HT1080 (cell line): ENCODE measurements at places on chromosomes 7 and 10.

- DNase-seq: no peak
Measured at GRCh38 chr7:78203042-78203720, 404.6 kb downstream of the PHTF2 start.

GRCh38 chr7:90818341-90818740 lies 222.2 kb downstream of the CDK14 start:
- DNase-seq: no peak

DNA sequence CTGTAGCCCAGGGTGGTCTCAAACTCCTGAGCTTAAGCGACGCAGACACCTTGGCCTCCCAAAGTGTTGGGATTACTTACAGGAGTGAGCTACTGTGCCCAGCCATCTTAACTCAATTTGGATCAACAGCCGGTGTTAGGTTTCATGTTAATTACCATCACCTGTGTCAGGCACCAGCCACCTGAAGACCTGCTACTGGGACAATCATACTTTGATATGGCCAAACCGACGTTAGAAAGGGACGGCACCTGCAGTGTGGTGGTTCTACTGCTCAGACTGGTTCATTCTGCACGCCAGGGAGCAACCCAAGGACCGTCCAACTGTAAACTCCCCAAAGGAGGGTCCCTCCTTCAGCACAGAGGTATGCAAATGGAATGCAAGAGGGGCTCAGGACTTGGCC lies 74.2 kb upstream of the CYTH3 start:
- no peak for DNase-seq

GRCh38 chr10:126094537-126094936 lies 198.2 kb downstream of the FANK1 start:
- DNase-seq: no peak

- DNase-seq: peak; percentile 8
Measured at GRCh38 chr10:987620-987869, 689 bp upstream of the GTPBP4 start.

DNA sequence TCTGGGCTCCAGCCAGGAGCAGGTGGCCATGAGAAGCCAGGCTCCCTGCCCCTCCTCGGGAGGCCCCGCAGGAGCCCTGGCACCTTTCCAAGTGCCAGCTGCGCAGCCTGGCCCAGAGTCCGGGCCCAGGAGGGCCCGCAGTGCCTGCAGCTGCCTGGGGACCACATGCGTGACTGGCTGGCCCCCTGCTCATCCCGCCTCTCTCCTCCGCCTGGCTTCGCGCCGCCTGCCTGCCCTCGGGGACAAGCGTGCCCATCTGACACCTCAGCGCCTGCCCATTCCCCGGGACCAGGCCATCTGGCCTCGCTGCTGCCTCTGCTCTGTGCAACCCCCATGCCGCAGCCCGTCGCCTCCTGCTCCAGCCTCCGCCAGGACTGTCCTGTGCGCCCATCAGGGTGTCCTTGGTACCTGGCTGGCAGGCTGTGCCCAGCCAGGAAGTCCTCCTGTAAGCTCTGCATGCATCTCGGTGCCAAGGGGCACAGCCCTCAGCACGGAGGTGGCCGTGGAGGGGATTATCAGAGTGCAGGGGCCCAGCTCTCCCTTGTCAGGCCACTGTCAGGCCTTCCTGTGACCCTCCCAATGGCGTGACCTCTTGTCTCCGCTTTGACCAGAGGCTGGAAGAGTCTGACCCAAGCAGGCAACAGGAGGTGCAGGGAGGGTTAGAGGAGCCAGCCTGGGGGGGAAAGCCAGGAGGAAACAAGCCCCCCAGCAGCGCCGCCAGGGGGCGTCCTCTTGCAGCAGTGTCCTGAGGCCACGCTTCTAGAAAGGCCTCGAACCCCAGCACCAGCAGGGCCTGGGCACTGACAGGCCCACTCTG lies 50.5 kb downstream of the TMEM209 start:
- DNase-seq: no peak

- DNase-seq: no peak
Measured at GRCh38 chr7:130884437-130885417, 150.7 kb upstream of the KLF14 start.

- no peak for DNase-seq
Measured at GRCh38 chr10:22619101-22619500, 95.3 kb downstream of the PIP4K2A start.

GRCh38 chr7:93374345-93374940 lies 142.3 kb downstream of the VPS50 start:
- DNase-seq: peak; percentile 27

- DNase-seq: no peak
Measured at GRCh38 chr10:6995341-6995740, 415.3 kb upstream of the PRKCQ start.

DNA sequence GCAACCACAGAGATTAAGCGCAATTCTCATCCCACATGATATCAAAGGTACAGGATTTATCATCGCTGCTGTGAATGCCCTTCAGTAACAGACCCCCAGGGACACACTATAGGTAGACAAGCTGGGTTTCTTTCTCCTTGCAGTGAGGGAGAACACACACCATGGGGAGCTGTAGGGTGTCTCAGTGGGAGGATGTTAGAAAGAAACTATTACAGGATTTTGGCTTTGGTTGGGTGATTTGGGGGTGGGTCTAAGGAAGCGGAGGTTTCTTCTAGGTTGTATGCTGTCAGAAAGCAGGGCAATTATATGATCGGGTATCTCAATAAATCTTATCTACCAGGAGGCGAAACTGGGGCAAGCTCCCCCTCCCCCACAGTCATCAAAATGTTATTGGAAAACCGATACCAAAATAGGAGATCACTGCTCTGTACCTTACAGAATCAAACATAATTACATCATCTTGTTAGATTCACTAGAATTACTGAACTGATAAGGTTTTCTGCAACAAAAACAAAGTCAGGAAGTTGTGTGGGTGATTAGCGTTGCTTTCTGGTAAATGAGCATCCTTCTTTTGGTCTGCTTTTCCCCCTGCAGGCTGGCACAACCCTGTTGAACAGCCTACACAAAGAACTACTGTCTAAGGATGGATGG lies 209.7 kb downstream of the TEX36 start:
- DNase-seq: no peak

- no peak for DNase-seq
Measured at GRCh38 chr10:130513686-130514476, 377.7 kb downstream of the GLRX3 start.

DNA sequence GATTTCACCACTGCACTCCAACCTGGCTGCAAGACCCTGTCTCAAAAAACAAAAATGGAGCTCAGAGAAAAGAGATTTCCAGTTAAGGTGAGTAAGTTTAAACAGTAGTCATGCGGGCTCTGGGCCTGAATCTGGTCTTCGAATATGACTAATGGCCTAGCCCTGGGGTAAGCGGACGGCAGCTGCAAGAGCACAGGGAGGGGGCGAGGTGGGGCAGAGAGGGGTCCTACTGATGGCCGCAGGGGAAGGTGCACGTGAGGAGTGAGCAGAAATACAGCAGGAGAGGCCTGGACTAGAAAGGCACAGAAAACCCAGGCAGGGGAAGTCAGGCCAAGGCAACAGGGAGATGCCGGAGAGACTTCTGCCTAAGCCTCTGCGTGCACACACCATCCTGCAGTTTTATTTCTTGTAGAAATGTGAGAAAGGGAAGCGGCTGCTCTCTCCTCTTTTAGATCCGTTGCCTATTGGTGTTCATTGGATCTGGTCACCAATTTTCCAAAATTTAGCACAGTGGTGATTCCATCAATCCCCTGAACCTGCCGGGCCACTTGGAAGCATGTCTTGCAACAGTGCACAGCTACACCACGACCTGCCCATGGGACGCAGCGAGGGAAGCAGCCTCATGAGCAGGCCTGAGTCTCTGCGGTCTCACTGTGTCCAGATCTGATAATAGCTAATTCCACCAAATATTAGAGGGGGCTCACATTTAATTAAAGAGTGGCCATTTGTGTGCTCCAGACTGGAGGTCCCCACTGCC lies 139.0 kb downstream of the PAXIP1 start:
- DNase-seq: no peak

GRCh38 chr10:27088119-27089044 lies 11.9 kb downstream of the ANKRD26 start:
- DNase-seq: no peak

GRCh38 chr10:78964952-78965633 lies 103.7 kb upstream of the ZMIZ1 start:
- DNase-seq: peak; percentile 97

DNA sequence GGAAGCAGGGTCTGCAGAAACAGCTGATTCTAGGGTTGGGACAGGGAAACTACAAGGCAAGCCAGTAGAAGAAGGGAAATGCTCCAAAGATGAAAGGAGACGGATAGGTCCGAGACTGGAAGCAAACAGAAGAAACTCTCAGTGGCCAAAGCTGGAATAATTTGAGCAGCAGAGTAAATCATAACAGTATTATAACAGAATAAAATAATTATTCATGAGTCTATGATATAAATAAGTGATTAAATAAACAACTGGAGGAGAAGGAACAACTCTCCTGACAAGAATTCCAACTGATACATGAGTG lies 27.6 kb downstream of the EZH2 start:
- DNase-seq: no peak

DNA sequence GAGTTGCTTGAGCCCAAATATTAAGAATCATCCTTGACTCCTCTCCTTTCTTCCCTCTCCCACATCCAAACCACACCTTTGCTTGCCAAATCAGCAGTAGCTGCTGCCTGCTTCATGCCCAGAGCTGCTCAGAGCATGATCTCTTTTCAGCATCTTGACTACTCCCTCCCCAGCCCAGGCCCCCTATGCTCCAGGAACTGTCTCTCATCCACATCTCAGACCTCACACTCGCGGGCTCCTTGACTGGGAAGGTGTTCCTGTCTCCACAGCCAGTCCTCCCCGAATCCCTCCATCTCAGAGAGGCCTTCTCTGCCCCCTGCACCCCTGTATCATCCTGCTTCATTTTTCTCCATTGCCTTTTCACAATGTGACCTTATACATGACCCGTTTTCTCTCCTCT lies 157.0 kb downstream of the DNAJB6 start:
- no peak for DNase-seq

GRCh38 chr7:81870608-81871007 lies 100.8 kb upstream of the HGF start:
- DNase-seq: no peak

DNA sequence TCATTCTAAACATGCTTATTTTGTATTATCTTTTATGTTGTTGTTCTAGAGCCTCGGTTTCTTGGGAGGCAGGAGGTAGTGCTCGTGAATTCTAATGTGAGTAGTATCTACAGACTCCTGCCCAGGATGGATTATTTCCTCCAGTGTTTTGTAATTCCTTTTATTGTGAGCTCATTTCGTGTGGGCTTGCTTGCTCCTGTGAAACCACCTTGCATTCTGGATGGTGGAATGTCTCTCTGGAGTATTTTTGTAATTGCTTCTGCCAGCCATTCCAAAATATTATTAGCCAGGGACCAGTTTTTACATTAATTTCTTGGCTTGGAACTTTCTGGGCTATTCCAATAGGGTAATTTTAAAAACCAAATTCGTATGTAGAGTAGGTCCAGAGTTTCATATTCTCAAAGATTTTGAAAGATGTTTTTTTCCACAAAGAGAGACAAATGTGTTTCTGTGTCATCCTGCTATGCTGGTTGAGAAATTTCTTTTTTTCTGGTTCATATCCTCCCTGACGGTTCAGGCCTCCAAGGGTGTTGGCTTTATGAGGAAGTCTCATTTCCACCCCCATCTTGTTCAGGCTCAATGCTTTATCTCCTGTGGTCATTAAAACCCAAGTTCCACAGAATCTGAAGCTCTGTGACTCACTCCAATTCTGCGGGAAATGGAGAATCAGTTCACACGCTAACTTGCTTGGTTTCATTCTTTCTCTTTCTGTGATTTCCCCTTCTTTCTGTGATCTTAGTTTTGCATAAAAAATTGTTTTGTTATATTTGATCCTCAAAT lies 41.7 kb upstream of the CALD1 start:
- DNase-seq: peak; percentile 66

GRCh38 chr7:86968618-86969017 lies 90.8 kb downstream of the ELAPOR2 start:
- DNase-seq: no peak

- DNase-seq: no peak
Measured at GRCh38 chr7:134176037-134176350, 48.9 kb downstream of the LRGUK start.

DNA sequence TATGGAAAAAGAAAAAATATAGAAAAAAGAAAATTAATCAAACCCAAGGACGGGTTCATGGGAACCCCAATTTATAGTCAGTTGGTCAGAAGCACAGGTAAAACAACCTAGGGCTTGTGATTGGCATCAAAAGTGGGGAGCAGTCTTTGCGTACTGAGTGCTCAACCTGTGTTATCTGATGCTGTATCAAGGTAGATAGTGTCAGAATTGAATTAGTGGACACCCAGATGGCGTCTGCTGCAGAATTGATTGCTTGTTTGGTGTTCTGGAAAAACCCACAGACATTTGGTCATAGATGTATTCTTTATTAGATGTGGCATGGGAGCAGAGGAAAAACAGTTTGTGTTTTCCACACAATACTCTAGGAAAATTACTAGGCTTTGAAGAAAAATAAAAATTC lies 39.6 kb downstream of the NEUROG3 start:
- DNase-seq: no peak

DNA sequence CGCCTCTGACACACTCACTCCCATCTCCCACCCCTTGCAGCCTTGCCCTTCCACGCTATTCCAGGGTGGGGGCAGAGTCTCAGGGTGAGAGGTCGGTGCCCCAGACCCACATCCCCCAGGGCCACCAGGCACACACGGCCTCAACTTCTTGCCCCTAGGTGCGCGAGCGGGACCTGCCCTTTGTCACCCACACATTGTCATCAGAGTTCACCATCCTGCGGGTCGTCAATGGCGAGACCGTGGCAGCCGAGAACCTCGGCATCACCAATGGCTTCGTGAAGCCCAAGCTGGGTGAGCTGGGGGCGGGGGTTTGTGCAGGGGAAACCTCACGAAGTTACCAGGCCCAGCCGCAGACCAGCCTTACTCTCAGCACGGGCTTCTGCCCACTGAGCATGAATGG lies 53.3 kb downstream of the CASTOR2 start:
- DNase-seq: no peak

DNA sequence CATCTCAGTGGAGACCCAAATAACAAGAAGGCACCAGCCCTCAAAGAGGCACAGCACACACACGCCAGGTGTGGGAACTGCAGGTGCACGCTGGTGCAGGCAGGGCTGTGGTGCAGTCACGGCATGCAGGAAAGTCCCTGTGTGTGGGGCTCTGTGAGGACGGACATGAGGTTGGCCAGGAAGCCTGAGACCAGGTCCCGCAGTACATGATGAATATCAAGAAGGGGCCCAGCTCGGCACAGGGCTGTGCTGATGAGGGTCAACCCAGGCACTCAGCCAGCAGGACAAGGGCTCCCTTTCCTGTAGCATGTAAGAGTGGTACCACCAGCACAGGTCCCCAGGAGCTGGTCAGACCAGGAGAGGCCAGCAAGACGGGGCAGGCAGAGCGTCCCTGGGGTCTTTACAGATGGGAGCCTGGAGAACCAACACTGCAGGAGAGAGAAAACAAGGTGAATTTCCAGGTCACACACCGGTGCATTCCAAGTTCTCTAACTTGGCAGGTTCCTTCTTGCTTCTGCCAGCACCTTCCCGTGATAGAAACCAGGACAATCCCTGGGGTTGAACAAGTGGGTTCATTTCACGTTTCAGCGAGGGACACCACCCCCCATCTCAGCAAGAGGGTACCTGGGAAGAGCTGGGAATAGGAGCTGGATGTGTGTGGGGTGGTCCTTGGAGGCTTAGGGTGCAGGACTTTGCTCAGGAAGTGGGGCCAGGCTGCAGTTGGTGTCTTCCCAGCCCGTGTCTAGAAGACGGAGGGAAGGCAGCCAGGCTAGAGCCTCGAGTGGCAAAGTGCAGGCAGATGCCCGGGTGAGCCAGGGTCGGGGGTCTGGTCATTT lies 244.8 kb upstream of the TCERG1L start:
- no peak for DNase-seq

GRCh38 chr10:48439581-48440041 lies 133.1 kb downstream of the MAPK8 start:
- no peak for DNase-seq
